ENCODE measurements at places on chromosomes 6 and 20. TPM values are rescaled to one million over a fixed set of nuclear protein-coding genes. Genes with fewer than 3 reads are reported as not detected.
A peak's percentile ranks its signal among the peaks of the same experiment; 100 is the strongest.

- no peak for ATAC-seq
Measured at GRCh38 chr20:46646659-46647380, 4.4 kb downstream of the SLC13A3 start.

DNA sequence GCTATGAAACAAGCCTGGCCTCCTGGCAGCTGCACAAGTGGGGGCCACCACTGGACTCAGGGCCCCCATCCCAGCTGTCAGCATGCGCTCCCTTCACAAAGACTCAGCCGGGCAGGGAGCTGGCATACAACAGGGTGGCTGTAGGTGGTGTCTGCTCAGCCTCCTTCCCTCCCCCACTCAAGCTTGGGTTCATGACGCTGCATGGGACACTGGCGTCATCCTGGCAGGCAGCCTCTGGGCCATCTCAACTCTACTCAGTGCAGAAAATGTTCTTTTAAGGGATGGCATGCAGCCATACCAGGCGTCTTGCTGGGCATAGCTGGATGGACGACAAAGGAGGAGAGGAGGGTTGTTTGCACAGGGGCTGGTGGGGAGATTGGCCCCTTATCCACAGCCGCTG lies 30.5 kb downstream of the SAYSD1 start:
- no peak for ATAC-seq

DNA sequence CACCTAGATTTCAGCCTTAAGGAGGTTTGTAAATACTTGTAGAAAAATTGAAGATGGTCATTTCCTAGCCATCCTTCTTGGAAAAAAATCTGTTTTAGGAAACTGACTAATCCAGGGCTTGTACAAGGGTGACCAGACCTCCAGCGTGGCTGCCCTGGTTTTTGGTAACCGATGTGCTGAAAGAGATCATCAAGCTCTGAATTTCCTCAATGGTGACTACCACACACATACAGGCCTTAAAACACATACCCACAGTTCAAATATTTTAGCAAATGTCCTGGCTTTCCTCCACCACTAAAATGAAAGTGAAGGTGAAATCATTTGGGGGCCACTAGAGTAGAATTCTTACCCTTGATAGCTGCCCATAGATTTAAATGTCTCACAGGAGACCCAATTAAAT lies 215.3 kb upstream of the SUPT3H start:
- ATAC-seq, result no peak

- ATAC-seq, result no peak
Measured at GRCh38 chr20:50510706-50511542, 741 bp downstream of the PTPN1 start.

Gene CDH22
- total RNA-seq, result not detected

GRCh38 chr20:53522696-53523095 lies 70.9 kb downstream of the ZNF217 start:
- ATAC-seq, result no peak

Gene PLCB1
- total RNA-seq, result 62.9 TPM

- ATAC-seq, result peak; percentile 68
Measured at GRCh38 chr6:113732384-113732966, 124.7 kb upstream of the MARCKS start.
